ENCODE measurements at places on chromosomes 16 and 17.

GRCh38 chr16:89908236-89908635, 10.4 kb upstream of the MC1R start:
- DNase-seq, result no peak

GRCh38 chr17:80984749-80985148, 6.9 kb upstream of the CHMP6 start:
- DNase-seq, result no peak

DNA sequence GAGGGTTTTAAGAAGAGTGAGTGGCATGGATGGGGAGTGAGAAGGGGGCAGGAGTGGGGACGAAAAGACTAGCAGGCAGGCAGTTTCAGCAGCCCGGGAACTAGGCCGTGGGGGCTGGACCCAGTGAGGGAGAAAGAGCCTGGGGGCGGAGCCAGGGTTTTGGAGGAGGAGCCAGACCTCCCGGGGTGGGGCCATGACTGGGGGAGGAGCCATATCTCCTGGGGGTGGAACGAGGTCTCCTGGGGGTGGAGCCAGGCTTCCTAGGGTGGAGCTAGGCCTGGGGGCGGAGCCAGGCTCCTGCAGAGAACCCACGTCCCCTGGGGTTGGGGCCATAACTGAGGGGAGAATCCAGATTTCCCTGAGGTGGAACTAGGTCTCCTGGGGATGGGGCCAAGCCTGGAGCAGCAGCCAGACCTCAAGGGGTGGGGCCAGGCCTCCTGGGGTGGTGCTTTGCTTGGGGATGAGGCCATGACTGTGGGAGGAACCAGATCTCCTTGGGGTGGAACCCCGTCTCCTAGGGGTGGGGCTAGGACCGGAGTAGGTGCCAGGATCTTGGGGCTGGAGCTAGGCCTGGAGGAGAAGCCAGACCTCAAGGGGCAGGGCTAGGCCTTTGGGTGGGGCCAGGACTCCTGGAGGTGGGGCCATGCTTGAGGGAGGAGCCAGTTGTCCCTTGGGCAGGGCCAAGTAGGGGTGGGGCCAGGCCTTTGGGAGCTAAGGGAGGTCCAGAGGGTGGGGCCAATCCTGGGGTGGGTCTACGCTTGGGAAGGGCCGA, 41.7 kb upstream of the JPH3 start:
- DNase-seq, result no peak

GRCh38 chr17:69723741-69724140, 309.2 kb downstream of the MAP2K6 start:
- no peak for DNase-seq

- DNase-seq, result no peak
Observed at GRCh38 chr17:45930420-45930951, 36.1 kb downstream of the MAPT start.

DNA sequence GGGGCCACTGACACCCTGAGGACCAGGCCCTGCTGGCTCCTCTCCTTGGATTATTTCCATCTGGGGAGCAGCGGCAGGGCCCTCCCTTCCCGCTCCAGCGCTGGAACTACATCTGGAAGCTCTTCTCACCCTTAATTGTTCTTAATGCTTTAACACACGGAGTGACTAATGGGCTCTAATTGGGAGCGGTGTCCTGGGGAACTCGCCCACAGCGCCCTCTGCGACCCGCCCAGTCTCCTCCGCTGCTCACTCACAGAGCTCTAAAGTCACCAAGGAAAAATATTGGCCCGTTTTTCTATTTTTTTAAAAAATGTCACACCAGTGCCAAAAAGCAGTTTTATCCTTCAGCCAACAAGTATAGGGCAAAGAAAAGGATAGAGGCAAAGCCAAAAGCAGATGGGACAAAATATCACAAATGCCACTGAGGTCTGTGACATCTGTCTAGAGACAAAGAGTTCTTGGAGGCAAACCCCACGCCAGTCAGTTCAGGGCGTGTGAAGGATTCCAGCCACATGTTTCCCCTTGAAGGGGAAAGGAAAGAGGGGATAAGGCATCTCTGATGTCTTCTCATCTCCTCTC, 134.7 kb downstream of the RBFOX3 start:
- DNase-seq, result no peak

GRCh38 chr17:62781356-62781755, 26.8 kb downstream of the MARCHF10 start:
- no peak for DNase-seq

DNA sequence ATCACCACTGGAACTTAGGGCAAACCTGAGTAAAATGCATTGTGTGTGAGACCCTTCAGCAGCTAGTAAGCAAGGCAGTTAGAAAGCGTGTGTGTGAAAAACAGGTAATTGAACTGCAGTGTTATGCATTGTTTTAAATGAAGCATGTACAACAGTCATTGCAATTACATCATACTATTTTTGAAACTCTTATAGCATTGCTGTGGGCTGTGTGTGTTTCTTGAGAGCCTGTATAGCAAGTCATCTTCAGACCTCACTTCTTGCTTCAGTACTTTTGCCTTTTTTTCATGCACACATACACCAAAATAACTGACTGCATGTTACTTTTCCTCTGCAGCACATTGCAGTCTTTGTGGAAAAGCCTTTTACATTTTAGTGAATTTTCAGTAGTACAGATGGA, 19.2 kb downstream of the PTRH2 start:
- no peak for DNase-seq

DNA sequence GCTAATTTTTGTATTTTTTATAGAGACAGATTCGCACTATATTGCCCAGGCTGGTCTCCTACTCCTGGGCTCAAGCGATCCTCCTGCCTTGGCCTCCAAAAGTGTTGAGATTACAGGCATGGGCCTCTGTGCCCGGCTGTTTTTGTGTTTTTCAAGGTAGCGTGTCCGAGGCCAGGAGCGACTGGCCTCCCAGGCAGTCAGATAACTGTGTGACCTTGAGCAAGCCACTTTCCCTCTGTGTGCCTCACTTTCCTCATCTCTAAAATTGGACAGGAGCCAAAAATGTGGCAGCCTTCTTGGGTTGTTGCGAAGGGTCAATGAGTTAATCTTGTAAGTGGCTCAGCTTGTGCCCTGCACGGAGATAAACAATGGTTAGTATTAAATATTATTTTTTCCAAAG, 2.4 kb downstream of the ABCC1 start:
- no peak for DNase-seq

DNA sequence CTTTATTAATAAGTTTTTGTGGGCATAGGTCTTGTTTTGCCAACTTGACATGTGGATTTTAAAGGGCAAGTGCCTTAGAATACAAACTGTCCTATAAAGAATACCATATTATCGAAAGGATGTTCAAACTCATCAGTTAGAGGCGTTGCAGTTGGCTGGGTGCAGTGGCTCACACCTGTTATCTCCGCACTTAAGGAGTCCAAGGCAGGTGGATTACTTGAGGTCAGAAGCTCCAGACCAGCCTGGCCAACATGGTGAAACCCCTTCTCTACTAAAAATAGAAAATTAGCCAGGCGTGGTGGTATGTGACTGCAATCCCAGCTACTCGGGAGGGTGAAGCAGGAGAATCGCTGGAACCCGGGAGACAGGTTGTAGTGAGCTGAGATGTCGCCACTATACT, 472.0 kb downstream of the WWOX start:
- no peak for DNase-seq

DNA sequence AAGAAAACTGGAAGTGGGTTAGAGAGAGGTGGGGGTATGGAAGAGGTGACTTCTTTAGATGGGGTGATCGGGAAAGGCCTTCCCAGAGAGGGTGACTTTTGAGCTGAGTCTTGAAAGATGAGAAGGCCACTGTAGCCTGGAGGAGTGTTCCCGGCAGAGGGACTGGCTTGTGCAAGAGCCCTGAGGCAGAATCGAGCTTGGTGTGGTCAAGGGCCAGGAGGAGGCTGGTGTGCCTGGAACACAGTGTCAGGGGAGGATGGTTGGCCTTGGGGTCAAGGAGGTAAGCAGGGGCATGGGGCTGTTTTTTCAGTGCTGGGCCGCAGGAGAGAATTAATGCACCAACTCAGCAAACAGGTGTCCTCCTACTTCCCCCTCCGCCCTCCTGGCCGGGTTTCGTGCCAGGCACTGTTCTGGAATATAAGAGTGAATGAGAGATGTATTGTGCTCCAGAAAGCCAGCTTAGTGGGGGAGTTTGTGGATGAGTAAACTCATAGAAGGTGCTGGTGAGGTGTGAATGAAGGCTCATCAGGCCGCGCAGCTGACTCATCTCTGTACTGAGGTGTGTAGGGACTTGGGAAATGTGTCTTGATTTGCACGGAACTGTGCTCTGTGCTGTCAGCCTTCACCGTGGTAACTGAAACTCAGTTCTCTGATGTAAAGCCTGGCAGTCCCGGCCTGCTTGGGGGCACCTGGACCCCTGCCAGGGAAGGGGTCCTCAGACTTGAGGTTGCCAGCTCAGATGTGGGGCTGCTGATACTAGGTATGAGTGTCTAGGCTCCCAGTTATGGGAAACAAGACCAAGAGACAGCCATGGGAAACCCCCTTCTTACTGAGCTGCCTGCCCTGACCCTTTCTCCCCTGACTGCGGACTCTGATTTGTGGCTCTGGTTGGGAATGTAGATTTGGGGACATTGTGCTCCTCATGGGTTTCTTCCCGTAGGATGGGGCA, 15.3 kb downstream of the KSR1 start:
- no peak for DNase-seq

GRCh38 chr16:6888531-6888930, 444.1 kb upstream of the RBFOX1 start:
- no peak for DNase-seq

GRCh38 chr16:69889295-69889964, 61.7 kb upstream of the CLEC18A start:
- no peak for DNase-seq

DNA sequence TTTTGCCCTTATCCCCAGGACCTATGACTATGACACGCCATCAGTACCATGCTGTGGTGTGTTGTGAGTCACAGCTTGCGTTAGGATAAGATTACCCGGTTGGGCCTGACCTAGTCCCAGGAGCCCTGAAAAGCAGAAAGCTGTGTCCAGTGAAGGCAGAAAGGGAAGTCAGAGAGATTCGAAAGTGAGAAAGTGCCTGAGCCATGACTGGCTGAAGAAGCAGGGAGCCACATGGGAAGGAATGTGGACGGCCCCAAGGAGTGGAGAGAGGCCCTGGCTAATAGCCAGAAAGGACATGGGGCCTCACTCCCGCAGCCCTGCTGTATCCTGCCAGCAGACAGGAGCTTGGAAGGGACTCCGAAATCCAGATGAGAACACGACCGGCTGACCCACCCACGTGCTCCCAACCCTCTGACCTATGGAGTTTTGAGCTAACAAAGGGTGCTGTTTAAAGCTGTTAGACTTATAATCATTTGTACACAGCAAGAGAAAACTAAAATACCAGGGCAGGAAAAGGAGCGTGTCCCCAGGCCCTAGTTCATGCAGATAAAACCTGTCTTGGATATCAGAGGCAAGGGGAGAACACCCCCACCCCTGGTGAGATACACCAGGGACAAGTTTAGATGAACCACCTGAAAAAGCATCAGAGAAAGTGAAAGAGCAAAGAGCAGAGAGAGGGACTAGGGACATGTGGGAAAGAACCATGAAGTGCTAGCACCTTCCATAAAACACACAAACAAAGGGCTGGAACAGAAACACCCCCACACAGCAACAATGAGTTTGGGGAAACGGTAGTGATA, 115.3 kb downstream of the SLC39A11 start:
- DNase-seq, result no peak

- no peak for DNase-seq
Observed at GRCh38 chr16:24718967-24719521, 10.4 kb upstream of the TNRC6A start.

DNA sequence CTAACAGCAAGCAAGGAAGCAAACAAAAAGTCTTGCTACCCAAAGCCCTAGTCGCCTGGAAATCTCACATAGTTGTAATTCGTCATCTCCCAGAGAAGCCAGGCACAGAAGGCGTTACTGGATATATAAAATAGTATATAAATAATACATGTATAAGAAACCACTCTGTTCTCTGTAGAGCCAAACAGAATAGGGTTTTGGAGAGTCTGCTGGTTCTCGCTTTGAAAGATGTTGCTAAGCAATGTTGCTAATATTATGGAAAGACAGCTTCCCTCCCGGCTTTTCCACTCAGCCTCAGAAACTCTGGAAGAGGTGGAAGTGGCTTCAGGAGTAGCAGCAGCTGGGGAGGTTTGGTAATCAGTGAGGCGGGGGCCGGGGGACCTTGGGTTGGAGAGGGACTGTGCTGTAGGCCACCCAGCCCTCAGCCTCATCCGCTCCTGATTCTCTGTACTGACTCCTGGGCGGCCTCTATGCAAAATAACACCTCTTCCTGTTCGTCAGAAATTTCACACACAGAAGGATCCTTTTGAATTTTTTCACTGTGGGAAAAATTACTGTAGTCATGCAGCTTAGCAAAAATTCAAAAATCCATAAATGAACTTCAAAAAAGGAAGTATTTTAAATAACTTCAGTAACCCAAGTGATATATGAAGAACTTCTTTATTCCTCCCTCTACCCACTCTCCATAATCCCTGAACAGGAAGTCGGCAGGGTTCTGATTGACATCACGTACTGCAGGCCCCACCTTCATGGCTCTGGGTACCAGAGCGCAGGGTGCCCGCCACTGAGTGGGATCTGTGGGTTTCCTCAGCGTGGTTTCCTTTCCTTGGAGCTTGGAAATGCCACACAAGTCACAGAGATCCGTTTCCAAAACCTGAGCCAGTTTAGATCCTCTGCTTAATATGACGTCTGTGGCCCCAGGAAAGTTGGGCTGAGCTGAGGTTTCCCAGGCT, 51.4 kb downstream of the RAP1GAP2 start:
- no peak for DNase-seq

GRCh38 chr17:74104921-74105320, 98.6 kb upstream of the RPL38 start:
- DNase-seq, result no peak

GRCh38 chr17:2331303-2331702, 5.0 kb downstream of the TSR1 start:
- DNase-seq, result no peak

DNA sequence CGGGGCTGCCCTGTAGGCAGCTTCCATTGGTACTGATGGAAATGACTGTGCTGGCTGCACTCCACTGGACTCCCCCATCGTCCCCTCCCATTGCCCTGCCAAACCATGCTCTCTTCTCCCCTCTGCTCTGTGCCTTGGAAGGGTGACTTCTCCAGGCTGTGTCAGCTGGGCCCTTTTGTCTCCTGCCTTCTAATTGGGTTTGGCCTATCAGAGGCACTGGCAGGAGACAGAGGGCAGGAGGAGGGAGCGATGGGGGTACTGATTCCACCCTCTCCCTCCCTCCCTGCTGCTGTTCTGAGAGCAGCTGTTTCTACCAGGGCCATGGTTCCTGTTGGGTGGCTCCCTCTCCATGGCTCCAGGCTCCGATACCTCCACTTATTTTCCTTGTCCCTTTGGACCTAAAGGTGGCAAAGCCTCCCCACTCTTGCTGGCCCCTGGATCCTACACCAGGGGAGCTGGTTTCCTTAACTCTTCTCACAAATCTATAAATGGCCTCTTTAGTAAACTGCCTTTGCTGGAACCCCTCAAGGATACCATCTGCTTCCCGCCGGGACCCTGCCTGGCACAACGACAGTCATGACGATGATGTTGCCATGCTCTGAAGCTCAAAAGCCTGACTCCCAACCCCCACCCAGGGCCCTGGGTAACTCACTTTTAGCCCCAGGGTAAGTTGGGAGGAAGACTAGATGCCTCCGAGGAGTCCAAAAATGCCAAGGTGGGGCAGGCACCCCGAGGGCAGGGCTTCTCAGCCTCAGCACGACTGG, 123.8 kb upstream of the RPL38 start:
- no peak for DNase-seq

Measured in D721Med (cell line).